Cerebellar nuclear complex (tissue), 1 donor: ENCODE measurements at places on chromosomes 1 and 21.

GRCh38 chr1:115713906-115714305 is 54.6 kb downstream of the CASQ2 start:
- DNase-seq = no peak

- no peak for DNase-seq
Measured at GRCh38 chr1:29179641-29180184, 2.0 kb downstream of the SRSF4 start.

DNA sequence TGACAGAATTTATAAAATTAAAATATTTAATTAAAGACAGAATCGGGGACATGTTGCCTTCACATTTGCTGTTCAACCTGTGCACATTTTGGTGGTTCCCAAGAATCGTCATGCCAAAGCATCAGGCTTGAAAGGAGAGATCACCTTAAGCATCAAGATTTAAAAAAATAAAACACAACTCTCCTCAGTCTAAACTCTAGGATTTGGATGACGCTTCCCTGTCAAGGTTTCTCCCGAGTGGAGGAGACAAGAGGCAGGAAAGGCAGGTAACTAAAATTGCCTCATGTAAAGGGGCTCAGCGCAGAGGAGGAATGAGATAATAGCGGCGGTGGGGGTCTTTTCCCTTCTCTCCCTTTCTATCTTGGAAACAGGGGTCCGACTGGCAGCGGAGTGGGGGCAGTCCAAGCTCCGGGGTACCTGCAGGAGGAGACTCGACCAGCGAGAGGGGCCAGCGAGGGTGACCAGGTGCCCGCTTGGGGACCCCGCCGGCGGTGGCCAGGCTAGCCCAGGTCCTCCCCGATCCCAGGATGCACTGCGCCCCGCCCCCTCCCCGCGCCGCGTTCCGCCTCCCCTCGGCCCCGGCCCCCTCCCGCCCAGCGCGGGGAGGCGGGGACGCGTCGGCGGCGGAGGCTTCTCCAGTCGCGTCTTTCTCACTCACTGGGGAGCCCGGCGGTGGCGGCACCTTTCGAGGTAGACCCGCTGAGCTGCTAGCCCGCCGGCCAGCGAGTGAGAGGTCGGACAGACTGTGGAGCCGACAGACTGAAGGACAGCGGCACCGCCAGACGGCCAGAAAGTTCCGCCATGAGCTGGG is at the start of gene FNBP1L:
TSS of gene FNBP1L (plus strand) at position 638 of the 811 bp plus-strand sequence. CDS start at position 802, 164 bp downstream.
- peak; percentile 62 for DNase-seq

- no peak for DNase-seq
Measured at GRCh38 chr1:72229893-72230292, 52.4 kb downstream of the NEGR1 start.

- no peak for DNase-seq
Measured at GRCh38 chr1:54465351-54465811, 59.2 kb upstream of the SSBP3 start.
